ENCODE measurements at places on chromosomes 6 and 20.

DNA sequence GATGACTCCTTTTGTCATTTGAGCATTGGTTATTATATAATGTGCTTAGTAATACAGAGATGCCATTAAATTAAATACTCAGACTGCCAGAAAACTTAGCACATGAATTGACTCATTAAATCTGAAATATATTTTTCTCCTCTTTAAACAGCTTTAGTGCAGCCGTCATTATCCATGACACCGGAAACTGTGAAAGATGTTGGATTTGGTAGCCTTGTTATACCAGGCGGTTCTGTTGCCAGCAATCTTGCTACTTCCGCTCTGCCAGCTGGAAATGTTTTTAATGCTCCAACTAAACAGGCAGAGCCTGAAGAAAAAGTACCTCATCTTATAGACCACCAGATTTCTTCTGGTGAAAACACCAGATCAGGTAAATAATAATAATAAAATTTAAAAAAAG lies 97.6 kb downstream of the SCAF8 start:
- DNase-seq = no peak

- no peak for DNase-seq
Observed at GRCh38 chr20:17077030-17077429, 149.8 kb upstream of the PCSK2 start.

- DNase-seq = no peak
Observed at GRCh38 chr20:39233755-39234154, 271.6 kb downstream of the DHX35 start.

- DNase-seq = no peak
Observed at GRCh38 chr20:9514461-9515213, at the start of gene LAMP5. TSS of gene LAMP5 (plus strand) at chr20:9514590. CDS start at chr20:9514853, 263 bp downstream.

GRCh38 chr20:47456952-47457724 lies 44.5 kb upstream of the NCOA3 start:
- DNase-seq = no peak

- no peak for DNase-seq
Observed at GRCh38 chr6:8059129-8059528, 5.1 kb downstream of the BLOC1S5 start.

DNA sequence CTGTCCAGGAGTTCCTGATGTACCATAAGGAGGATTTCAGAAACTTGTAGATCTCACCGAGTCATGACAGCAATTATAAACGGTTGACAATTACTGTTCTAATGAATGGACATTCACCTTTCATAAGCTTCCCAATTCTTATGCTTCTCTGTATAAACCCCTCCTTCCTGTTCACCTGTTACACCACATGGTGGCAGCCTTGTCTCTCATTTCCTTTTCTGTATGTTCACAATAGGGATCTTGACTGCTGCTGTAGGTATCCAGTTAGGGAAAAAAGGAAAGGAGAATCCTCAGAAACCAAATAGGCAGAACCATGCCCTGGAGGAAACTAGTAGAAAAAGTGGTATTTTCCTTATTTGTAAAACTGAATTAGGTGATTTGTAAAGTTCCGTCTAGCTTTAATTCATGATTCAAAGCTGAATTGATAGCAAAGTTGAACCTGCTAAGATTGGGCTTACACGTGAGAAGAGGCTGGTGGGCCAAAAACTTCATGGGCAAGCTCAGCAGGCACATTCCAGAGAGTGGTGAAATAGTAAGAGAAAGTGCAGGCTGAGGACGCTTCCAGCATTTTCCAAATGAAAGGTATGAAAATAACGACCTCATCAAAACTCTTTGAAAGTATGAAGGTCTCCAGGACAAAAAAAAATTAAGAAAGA lies 29.0 kb upstream of the TBPL1 start:
- DNase-seq = peak; percentile 77
